C1 segment of cervical spinal cord (tissue), 14 donors: ENCODE measurements at places on chromosomes 5 and 9.

- no peak for DNase-seq
These were observed 42.8 kb downstream of the TEK start for GRCh38 chr9:27151693-27152404.

DNA sequence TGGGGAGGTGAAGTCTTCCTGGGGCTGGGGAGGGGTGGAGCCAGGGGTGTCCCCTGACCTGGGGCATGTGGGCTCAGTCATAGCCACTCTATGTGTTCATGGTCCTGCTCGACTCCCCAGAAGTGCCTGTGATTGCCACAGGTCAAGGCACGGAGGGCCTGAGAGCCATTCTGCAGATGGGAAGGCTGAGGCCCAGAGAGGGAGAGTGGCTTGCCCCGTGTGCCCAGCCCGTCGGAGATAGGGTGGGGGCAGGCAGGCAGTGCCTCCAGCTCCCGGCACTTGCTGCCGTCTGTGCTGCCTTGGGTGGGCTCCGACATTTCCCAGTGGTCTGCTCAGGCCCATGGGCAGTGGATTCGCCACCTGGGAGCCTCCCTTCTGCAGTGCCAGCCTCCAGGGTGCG is 74.0 kb downstream of the RXRA start:
- DNase-seq: no peak

- DNase-seq: no peak
These were observed 88.1 kb downstream of the NR6A1 start for GRCh38 chr9:124683043-124683442.

DNA sequence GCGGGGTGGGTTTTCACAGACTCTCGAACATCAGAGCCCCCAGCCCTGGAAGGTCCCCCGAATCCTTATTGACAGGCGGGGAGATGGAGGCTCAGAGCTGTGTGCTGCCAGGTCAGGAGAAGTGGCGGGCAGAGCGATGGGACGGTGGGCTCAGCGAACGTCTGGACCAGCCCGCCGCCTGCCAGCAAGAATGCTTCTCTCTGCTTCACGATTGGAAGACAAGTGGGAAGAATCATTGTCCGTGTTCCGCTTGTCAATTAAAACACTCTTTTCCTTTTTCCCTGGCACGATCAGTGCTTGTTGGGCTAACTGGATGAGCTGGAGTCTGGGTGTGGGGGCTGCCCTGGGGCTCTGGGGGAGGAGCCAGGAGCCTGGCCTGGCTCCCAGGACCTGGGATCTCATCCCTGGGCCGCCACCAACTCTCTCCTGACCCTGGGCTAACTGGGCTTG is 1.6 kb downstream of the COL5A1 start:
- DNase-seq: no peak

DNA sequence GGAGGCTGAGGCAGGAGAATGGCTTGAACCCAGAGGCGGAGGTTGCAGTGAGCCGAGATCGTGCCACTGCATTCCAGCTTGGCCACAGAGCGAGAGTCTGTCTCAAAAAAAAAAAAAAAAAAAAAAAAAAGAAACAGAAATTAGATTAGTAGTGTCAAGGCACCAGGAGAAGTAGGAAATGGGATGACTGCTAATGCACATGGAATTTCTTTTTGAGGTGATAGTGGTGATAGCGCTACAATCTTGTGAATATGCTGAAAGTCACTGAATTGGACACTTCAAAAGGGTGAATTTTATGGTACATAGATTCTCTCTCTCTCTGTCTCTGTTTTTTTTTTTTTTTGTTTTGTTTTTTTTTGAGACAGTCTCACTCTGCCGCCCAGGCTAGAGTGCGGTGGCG is 42.1 kb upstream of the SUB1 start:
- no peak for DNase-seq
